ENCODE measurements at places on chromosomes 12 and 14.

DNA sequence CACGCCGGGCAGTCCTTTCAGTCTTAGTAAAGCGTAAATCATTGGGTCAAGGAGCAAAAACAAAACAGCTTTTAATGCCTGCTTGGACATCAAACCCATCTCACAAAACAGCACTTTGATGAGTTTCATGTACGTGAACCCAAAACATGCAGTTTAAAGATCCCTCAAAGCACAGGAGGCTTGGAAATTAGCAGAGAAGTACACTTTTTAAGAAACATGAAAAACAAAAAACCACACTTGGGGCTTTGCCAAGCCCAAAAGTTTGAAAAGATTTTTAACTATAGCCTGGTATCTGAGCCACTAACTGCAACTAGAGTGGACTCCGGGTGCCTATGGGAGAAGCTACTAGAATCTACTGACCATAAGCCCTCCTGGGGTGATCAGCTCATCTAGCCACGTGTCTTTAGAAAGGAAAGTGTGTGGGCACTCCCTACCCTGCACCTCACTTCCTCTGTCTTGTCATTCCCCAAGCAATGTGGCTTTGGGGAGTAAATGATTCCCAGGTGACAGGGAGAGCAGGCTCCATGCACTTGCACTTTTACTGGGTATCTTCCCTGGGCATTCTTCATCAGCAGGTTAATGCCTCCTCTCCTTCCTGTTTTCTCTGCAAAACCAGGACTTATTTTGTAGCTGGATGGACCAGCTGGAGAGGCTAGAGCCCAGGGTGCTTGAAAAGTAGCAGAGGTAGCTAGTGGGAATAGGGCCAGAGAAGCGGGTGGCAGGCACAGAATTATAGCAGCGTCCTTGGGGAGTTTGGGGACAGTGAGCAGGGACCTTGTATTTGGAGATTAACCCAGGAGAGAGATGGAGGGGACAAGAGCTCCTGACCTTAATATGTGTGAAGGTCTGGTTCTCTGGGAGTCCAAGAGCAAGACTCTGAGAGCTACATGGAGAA is 339.3 kb downstream of the BCL11B start:
- peak; percentile 57 for DNase-seq

DNA sequence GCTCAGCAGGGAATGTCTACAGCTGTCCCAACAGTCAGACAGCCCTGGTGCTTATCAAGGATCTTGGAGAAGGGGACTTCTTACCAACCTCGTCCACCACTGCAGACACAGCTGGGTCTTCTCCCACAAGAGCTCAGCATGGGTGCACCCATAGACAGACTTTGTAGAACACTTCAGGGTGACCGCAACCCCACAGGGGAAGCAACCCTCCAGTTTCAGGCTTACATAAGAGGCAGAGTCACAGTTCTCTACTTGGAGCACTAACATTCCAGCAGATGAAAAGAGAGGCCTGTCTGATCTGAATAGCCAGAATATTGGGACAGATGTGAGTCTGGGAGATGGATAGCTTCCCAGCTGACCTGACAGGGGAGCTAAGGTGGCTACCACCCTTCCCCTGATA is 3.5 kb upstream of the CLEC1A start:
- no peak for DNase-seq

GRCh38 chr12:23781118-23781517 is 168.4 kb downstream of the SOX5 start:
- no peak for DNase-seq

DNA sequence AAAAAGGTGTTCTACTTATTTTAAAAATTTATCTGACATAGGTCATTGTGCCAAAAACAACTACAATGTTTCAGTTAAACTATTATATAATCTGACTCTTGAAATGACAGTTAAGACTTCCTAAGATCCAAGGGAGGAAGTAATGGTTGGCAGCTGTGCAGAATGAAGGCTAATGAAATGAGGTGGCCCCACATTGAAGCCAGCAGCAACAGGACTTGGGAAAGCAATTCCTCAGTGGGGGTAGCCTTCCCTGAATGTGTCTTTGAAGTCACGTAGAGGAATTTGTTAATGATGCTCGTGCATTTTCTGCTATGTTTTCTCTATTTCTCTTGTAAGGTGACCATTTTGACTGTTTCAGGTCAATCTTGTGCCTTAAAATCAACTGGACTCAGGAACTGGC is 162.4 kb upstream of the DAAM1 start:
- no peak for DNase-seq

DNA sequence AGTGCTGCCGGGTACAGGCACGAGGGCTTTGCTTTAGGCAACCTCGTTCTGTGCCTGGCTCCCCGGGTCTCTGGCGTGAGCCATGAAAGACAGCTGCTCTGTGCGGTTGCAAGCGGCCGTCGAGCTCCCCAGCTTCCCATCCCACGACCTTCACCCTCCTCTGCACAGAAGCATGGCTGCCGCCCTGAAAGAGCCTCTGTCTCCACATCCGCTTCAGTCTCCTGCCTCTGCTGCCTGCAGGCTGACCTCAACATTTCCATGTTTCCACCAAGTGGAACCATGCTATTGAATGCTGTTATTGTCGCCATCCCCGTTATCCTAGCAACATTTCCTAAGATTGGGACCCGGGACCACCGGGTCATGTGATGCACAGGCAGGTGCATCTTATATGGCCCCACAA is 57.1 kb downstream of the KDM2B start:
- DNase-seq, result no peak

- no peak for DNase-seq
These were observed 16.3 kb downstream of the TESPA1 start for GRCh38 chr12:54968181-54968730.

GRCh38 chr14:76975051-76975450 is 53.5 kb downstream of the IRF2BPL start:
- DNase-seq, result no peak

DNA sequence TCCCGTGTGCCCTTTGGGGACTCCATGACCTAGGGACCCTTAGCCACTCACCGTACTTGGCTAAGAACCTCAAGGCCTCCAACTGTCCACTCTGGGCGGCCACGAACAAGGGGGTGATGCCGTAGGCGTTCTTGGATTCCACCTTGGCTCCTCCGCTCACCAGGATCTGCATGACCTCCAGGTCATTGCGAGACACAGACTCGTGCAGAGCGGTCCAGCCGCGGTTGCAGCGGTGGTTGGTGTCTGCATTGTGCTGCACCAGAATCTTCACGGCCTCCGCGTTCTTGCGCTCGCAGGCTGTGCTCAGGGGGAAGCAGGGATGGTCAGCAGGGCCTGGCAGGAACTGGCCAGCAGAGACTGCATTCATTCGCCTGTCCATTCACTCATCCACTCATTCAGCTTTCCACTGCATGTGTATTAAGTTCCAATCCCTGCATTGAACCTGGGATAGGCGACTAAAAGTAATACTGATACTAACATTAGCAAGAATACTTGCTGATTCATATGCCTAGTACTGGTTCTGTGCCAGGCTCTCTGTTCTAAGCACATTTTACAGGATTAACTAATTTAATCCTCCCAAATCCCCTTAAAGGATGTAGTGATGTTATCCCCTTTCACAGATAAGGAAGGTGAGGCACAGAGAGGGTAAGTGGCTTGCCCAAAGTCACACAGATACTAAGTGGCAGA is 23.9 kb downstream of the FAM181A start:
- DNase-seq, result no peak

DNA sequence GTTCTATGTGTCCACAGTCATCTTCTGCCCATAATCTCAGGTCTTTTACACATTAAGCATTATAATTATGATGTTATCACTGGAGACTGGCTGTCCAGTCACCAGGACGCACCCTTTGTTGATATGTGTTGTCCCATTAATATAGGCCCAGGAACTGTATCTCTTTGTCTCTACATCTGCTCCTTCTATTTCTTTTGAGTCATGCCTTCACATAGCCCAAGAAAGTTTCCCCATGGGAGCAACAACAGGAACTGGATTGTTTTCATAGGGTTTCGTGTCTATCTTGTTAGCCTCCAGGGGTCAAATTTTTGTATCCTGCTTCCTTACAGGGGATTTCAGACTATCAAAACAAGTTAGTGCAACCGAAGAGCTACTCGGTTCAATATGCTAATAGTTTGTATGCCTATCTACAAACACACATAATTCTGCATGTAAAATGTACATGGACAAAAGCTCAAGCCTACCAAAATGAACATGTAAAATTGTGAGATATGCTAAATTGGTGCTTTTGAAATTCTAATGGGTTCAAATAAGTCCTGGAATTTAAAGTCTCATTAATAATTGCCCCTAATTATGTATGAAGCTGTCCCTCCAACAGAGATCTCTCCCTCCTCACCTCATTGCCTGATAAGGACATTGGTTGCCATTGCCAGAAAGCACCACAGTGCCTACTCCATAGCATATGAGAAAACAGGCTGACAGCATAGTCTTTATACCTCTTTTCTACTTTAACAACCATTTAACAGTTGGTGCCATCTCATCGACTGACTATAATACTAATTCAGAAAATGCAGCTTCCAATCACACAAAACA is 99.8 kb upstream of the DIO2 start:
- DNase-seq, result no peak

DNA sequence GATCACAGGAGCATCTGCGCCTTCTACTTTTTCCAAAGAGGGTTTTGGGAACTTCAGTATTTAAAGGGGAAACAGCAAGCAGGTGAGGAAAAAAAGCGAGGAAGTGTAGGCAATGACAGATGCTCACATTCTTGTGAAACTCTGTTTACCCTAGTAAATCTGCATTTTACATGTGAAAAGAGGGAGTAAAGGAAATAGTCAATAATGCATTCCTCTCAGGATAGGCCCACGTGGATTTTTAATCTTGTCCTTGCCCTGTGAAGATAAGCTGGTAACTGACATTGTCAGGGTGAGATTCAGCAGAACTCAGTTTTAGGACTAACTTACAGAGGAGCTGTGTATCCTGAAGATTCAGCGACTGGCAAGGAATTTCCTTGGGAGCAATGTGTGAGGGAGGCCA is 1119.2 kb upstream of the TMEM132C start:
- DNase-seq, result no peak

GRCh38 chr12:51593539-51593938 is 2.5 kb downstream of the SCN8A start:
- DNase-seq, result peak; percentile 29

DNA sequence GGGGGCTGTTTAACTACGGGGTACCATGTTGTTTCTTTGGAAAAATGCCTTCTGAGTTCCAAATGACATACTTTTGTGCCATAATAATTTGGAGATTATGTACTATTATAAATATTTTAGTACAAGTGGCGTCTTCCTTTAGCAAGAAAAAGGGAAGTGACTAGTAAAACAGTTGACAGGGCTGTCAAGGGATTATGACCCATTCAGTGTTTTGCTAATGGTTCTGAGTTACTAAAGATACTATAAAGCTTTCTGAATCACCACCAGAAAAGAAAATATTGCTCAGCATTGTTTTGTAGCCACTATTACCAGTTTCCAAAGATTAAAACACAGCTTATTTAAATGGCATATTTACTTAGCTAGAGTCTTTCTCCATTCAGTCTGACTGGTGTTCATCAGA is 334.9 kb downstream of the SNAPC1 start:
- DNase-seq, result no peak

- no peak for DNase-seq
These were observed 289.0 kb downstream of the ERC1 start for GRCh38 chr12:1280059-1280458.

DNA sequence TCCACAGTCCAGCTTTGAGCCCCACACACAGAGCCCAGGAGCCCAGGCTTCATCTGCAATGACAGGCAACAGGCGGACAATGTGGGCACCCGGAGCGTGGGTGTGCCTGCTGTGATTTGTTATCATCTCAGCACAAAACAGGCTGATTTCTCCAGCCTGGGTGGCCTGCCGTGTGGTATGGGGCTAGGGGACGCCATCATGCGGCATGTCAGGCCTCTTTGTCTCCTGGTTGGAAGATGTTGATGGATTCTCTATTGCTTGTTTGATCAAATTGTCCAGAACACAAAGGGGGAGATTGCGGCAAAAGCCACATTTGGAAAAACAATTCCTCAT is 147.1 kb downstream of the KIF26A start:
- no peak for DNase-seq

- DNase-seq, result no peak
These were observed 36.8 kb upstream of the CNTN1 start for GRCh38 chr12:40655451-40655850.

- no peak for DNase-seq
These were observed 85.0 kb upstream of the ANO2 start for GRCh38 chr12:6030081-6030480.

- DNase-seq, result no peak
These were observed 31.4 kb downstream of the GALNT16 start for GRCh38 chr14:69291396-69291795.

DNA sequence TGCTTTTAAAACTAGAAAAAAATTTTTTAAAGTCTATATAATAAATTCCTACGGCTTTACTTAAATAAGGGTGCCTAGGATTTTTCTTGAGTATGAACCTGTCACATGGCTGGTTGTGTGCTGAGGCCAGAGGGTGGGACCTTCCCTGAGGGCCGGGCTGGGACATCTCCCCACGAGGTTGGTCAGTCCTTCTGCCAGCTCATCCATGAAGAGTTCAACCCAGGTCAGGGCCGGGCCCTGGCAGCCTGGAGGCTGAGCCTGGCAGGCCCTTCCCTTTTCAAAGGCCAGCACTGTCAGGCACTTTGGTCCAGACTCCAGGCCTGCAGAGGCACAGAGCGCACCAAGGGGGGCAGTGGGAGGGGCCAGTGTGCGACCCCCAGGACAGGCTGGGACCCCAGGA is 31.7 kb downstream of the TNFAIP2 start:
- no peak for DNase-seq

DNA sequence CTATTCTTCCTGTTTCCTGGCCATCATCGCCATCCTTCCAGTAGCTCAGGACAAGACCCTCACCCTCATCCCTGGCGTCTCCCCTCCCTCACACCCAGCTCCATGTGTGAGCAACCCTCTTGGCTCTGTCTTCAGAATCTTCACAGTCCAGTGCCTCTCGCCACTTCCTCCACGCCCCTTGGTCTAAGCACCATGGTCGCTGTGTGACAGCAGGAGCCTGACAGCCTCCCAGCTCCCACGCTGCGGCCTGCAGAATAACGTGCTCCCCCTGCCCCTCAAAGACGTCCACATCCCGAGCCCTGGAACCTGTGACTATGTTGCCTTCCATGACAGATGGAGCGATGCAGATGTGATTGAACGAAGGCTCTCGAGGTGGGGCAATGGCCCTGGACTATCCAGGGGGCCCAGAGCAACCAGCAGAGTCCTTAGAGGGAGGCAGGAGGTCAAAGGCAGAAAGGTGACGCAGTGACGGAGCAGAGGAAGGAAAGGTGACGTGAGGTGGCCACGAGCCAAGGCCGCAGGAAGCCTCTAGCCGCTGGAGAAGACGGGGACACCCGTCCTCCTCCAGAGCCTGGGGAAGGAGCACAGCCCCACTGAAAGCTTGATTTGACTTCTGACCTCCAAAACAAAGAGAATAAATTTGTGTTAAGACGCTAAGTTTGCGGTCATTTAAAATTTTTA is 139.8 kb downstream of the CALM1 start:
- no peak for DNase-seq

- DNase-seq, result no peak
These were observed 275.0 kb downstream of the AKAP6 start for GRCh38 chr14:32603992-32604565.
